Epithelial cell of prostate (primary cell): ENCODE measurements at places on chromosomes 5 and 9.

DNA sequence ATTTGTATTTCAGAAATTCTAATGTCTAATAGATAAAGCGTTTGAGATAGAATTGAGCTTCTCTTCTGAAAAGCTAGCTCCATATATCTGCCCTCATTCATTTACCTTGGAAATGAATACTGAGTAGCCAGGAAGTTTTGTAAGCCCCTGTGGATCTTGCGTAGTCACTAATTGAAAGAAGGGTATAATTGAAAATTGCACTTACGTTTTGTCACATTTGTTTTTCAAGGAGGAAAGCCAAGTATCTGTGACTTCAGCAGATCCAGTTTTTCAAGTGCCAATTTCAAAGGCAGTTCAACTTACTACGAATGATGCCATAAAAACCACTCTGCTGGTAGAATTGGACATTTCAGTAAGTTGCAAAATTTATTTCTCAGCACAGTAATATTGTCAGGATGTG, 14.0 kb downstream of the MTRR start:
- no peak for DNase-seq

GRCh38 chr9:131657037-131657377, 82.9 kb downstream of the RAPGEF1 start:
- no peak for DNase-seq

DNA sequence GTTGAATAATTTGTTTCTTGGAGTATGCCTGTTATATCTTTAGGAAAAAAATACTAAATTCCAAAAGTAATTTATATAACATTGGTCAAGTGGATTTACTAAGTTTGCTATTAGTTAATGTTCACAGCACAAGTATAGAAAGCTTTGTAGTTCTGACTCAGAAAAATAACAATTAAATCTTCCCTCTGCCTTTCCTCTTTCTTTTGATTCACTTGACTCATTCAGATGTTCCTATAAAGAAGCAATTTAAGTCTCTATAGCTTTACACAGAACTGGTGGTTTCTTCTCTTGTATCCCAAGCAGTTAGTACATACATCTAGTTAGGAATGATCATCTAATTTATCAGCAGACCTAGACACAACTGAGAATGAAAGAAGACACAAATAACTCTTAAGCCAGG, 4.5 kb upstream of the CDC42SE2 start:
- no peak for DNase-seq

GRCh38 chr5:181239062-181239663, 4.5 kb downstream of the RACK1 start:
- no peak for DNase-seq
